ENCODE measurements at places on chromosomes 7 and 10. TPM values are rescaled to one million over a fixed set of nuclear protein-coding genes. Genes with fewer than 3 reads are reported as not detected.

DNA sequence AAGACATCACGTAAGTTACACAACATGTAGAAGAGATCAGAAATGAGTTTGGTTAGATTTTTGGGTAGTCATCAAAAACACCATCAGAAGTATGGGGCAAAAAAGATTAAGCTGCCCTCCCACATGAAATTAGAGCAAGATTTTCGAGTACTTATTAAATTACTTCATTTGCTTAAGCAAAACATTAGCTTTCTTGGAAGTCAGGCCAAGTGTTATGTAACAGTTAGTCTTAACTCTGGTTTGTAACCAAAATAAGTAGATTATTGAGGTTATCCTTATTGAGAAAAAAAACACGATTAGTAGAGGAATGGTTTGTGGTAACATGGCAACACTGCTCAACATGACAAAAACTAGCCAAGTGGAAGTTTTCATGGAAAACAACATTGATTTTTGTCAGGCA is 37.9 kb downstream of the HBP1 start:
- DNase-seq, result no peak

- DNase-seq, result no peak
These were observed 1.0 kb upstream of the PAX2 start for GRCh38 chr10:100744136-100744986.

DNA sequence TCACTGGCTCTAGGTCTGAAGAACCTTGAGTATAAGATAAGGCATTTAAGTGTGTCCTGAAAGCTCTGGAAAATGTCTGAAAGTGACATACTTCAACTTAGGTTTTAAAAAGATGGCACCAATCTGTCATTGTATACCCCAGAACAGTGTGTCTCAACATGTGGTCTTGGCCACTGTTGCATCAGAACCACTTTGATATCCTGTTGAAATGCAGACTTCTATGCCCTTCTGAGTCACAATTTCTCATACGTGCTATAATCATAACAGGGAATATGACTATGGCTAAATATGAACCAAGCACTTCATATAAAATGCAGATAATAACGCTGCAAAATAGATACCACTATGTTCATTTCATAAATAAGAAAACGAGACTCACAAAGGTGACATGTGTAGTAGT is 38.0 kb upstream of the GPAM start:
- no peak for DNase-seq

GRCh38 chr10:15735763-15736162 is 16.0 kb upstream of the ITGA8 start:
- no peak for DNase-seq

The ZNF425 gene
- total RNA-seq, result 0.35 TPM

DNA sequence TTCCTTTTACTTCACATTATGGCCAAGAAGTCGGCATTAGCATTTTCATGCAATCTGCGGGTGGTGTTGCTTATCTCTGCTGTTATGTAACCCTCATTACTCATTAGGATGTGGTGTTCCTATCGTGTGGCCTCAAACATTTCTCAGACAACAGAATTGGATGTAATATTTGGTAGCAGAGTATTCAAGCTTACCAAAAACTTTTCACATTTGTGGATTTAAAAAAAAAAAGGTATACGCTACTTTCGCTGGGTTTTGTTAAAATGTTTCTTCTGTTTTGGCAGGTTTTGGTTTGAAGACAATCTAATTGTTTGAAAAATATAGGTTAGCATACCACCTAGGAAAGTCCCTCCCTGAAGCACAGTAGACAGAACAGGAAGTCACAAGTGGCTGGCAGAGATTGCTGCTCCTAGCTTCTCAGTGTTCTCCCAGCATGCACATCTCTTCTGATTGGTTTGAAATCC is 128.8 kb downstream of the GATA3 start:
- DNase-seq, result peak; percentile 35

The GCK gene
- not detected for total RNA-seq

The NPY4R gene
- total RNA-seq, result not detected

DNA sequence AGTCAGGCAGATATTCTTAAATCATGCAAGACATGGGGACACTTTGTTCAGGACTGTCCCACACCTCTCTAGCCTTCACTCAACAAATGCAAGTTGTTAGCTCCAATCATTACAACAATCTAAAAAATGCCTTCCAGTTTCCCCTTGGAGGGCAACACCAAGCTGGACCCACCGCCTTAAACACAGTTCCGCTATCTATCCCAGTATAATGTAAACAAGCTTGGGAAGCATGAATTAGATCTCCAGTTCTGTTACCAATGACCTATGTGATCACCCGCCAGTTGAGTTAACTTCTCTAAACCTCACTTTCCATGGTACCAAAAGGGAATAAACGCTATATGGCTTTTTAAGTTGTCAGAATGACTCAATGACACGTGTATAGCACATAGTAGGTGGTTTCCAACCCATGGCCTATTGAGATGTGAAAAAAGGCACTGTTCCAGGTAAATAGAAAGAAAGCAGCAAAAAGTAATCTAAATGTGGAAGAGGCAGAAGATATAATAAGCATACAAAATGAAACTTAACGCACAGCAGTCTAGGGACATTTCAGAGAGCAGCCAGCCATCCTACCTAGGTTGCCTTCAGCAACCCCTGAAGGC is 2.4 kb upstream of the REEP3 start:
- no peak for DNase-seq

GRCh38 chr10:104306897-104307296 is 31.4 kb downstream of the ITPRIP start:
- no peak for DNase-seq

DNA sequence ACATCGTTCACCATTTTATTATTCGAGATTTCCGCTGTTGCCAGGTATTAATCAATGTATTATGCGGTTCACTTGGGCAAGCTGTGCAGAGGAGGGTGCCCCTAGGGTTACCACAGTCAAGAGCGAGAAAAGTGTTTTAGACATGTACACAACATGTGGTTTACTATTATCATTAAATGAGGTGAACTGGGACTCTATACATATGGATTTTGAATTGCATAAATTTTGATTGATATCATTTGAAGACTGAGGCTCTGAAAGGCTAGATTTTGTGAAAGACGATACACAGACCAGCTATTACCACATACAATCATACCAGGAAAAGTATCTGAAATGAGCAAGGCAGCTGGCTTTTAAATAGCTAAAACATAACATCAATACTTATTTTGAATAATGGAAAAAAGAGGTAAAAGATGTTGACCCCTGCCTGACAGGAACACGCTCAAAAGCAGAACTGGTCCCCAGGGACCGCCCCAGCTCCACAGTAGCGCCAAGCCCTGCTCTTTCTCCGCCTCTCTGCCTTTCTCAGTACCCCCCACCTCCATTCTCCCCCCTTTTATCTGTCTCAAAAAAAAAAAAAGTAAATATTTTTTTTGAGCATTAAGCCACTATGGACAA is 413.4 kb upstream of the MKI67 start:
- no peak for DNase-seq

DNA sequence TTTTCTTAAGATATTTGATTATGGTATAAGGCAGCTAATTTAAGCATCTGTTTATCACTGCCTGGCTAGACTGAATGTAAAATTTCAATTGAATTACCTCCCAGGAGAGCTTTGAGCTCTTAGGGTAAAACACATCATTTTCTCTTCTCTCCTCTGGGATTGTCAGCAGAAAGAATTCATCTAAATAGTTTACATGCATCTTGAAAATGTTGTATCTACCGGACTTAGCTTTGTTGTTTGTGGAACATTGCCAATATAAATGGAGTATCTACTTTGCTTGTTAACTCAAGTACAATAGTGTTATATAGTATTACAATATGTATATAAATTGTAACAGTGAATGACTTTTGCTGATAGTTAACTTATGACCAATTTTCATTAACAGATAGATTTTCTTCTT is 73.3 kb downstream of the TAF3 start:
- DNase-seq, result no peak

The SCART1 gene
- total RNA-seq, result 5.6 TPM

DNA sequence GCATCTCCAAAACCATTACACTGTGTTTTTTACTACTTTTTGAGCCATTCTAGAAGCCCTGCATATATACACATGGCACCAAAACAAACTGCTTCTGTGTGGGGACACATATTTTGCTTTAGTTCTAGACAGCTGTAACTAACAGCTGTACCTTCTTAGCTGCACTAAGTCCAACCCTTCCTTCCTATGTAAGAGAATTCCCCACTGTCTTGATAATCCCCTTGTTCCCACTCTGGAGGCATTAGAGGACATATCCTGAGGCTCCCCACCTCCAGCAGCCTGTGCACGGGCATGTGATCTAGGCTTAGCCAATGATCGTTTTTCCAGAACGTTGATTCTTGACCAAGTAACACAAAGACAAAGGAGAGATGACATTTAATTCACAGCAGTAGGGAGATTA is 13.3 kb upstream of the CDK13 start:
- DNase-seq, result no peak

The ATOH7 gene
- not detected for total RNA-seq

The ITPRID1 gene
- total RNA-seq, result not detected

- DNase-seq, result no peak
These were observed 22.3 kb upstream of the PRRT4 start for GRCh38 chr7:128383776-128384175.

The UCN3 gene
- total RNA-seq, result not detected

- no peak for DNase-seq
These were observed 252.4 kb upstream of the GHITM start for GRCh38 chr10:83886871-83887270.

The TMEM243 gene
- 98.0 TPM for total RNA-seq

The BTAF1 gene
- 75.4 TPM for total RNA-seq

GRCh38 chr10:43407148-43407575 is 1.8 kb downstream of the HNRNPF start:
- DNase-seq, result peak; percentile 45

DNA sequence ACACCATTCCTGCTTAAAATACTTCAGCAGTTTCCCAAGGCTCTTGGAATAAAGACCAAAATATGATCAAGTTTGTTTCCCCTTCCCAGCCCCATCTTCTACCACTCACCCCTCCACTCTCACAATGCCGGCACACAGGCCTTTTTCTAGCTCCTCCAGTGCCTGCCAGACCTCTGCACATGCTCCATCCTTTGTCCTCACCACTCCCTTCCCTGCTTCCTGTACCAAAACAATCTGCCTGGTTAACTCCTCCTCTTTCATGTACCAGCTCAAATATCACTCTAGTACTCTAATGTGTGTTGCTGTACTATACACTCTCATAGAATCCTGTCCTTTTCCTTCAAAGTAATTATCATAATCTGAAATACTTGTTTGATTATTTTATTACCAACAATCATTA is 19.4 kb downstream of the SCRN1 start:
- no peak for DNase-seq

GRCh38 chr7:19982841-19983835 is 209.7 kb upstream of the TMEM196 start:
- DNase-seq, result no peak

The CNPY1 gene
- not detected for total RNA-seq

DNA sequence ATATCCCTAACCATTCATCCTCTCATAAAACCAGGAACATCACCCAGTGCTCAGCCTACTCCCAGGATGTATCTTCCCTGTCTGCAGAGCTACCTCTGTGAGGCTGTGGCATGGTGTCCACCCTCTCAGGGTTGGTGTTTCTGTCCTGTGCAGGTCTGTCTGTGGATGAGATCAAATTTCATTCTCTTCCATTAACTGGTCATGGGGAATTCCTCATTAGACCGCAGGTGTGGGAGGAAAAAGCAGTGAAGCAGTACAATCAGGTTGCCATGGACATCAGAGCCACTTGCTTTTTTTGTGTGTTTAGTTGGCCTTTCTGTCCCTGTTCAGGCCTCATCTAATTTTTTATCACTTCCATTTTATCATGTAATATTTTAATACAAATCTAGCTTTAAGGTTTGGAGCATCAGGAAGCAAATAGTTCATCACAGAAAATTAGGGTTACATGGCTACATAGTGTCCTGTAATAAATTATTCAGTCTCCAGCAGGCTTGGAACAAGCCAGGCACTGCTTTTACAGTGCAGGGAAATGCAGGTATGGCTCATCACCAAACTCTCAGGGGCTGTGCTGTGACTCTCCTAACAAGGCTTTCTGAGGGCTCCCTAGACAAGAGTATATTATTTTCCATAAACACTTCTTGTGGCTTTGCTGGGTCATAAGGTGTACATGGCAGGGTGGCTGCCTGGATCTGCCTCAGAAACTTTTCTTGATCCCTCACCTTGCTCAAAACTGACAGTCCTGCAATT is 594.9 kb upstream of the IGFBP3 start:
- DNase-seq, result no peak

The PODXL gene
- 0.89 TPM for total RNA-seq

DNA sequence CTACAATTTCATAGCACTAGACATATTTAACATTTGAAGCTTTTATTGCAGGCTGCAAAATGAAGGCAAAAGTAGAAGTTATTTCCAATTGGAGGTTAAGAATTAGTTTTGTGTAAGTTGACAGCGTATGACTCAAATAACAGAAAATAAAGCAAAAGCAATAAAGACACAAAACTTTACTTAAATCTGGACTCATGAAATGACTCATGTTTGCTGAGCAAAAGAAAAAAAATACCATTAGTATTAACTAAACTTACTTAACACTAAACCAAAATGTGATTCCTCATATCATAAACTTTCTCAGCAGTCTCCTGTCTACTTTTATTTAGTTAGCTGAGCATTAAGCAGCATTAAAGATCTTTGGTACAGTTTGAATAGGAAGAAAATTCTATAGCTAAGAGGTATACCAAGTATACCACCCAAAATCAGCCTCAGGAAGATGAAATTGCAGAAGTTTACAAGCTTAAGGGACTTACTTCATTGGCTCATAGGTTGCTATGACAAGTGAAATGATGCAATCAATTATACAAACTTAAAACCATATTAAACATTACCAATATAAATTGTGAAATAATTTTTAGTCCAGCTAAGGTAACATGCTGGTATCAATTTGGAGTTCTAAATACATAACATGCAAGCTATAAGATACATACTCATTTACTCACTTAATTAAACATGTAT is 1131.4 kb downstream of the XPNPEP1 start:
- DNase-seq, result no peak

GRCh38 chr7:36951257-36951697 is 227.0 kb upstream of the AOAH start:
- no peak for DNase-seq

GRCh38 chr10:114550756-114551635 is 107.1 kb downstream of the ABLIM1 start:
- DNase-seq, result peak; percentile 50

GRCh38 chr10:82411416-82411815 is 536.4 kb downstream of the NRG3 start:
- DNase-seq, result no peak

DNA sequence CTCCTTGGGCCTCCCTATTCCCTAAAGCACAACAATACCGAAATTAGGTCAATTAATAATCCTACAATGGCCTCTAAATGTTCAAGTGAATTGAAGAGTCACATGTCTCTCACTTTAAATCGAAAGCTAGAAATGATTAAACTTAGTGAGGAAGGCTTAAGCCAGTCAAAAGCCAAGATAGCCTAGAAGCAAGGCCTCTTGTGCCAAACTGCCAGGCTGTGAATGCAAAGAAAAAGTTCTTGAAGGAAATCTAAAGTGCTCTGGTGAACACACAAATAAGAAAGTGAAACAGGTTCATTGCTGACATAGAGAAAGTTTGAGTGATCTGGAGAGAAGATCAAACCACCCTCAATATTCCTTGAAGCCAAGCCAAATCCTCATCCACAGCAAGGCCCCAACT is 57.2 kb downstream of the SLC29A4 start:
- no peak for DNase-seq

The STK31 gene
- 0.44 TPM for total RNA-seq

- no peak for DNase-seq
These were observed 38.7 kb upstream of the FOXP2 start for GRCh38 chr7:114375907-114376306.
